Stimulated activated naive CD4-positive, alpha-beta T cell treated with Interleukin-2 at 50 U/mL for 16 hours (primary cell): ENCODE measurements at places on chromosomes 2 and 18.

DNA sequence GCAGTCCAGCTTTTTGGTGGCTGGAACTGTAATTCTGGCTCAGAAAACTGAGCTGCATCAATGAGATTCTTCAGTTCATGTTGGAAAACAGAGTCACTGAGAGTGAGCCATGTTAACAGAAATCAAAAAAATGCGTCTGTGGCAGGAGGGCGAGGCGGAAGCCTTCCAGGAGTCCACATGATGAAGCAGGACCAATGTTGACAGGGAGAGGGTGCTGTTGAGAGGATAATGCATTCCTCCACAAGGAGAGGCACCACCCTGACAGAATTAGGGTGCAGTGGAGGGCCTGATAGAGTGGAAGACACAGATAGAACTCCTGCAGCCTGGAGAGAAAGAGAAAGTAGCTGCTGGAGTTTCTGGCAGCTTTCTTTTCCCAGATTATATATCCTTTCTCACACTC is 111.5 kb downstream of the MGAT5 start:
- no peak for DNase-seq

GRCh38 chr18:49656073-49656692 is 94.3 kb downstream of the LIPG start:
- no peak for DNase-seq

- no peak for DNase-seq
These were observed 125.1 kb downstream of the COPS8 start for GRCh38 chr2:237210763-237211162.

DNA sequence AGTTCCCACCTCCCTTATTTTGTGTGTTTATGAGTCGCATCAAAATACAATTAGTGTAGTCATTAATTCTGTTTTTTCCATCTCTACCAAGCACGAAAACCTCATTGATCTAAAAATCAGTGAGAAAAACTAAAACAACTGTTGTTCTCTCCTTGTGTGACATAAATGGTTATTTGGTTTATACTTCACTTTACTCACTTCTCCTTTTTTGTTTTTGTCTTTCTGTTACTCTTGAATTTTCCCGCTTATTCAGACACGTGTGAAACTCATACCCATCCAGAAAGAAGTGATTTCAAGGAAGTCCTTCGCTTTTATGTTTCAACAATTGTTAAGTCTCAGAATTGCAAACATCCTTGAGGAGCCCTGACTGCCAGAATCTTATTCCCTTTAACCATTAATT is 121.6 kb downstream of the EML6 start:
- DNase-seq: no peak

DNA sequence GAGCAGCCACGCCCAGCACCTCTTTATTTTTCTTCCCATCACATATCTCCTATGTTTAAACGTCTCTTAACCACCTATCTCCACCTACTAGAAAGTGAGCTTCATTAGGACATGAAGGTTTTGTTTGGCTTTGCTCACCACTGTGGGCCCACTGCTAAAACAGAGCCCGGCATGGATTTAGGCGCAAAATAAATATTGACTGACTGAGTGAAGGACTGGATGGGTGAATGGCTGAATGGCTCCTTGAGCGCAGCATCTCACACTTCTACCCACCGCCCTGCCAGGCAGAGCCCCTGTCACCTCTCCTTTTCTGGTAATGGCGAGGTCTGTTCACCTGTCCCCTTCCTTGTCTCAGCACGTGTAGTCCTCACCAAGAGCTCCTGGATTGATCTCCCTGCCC is 10.1 kb downstream of the CAPG start:
- DNase-seq: no peak

DNA sequence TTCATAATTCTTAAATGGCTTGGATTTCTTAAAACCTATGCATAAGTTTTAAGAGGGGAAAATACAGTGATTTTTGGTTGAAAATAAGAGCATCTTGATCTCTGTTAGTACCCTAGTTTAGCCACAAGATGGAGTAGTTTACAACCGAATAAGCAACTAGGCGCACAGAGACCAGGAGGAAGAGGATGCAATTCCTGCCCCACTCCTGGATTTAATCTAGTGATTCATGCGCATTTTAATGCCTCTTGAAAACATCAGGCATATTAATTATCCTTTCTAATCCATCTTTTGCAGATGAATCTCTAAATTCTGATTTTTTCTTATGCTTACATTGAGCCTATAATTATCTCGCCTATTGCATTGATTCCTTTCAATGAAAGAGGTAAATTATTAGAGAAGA is 76.7 kb downstream of the MRPS9 start:
- no peak for DNase-seq

- no peak for DNase-seq
These were observed 55.0 kb upstream of the PEX13 start for GRCh38 chr2:60962528-60962927.

DNA sequence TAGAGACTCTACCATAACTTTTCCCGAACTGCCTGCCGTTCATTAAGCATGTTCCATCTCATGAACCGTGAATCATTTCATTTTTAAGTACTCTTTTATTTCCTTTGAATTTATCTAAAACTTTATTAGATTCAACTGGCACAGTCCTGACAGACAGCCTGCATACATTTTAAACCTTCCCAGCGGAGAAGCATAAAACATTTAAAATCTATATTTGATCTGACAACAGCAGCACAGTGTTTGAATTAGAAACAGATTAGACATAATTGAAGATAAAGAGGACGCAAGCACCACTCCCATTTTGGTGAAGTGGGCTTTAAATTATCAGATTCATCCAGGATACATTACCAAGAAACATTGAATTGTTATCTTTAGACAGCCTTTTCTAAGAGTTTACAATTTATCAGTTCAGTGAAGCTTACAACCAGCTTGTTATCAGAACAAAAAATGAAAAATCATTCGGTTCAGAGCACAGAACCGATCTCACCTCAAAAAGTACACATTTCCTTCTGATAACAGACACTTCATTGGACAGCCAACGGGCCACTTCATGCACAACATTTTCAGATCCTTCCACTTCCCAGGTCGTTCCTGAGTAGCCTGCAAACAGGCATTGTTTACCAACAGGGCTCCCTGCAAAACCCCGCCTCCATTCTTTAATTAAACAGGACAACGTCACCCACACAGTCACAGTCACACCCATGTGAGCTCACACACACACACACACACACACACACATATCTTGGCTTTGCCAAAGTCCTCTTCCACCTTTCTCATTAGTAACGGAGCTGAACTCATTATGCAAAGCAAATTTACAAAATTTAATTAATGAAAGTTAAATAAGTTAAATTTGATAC is 171.2 kb downstream of the SP3 start:
- DNase-seq: no peak

DNA sequence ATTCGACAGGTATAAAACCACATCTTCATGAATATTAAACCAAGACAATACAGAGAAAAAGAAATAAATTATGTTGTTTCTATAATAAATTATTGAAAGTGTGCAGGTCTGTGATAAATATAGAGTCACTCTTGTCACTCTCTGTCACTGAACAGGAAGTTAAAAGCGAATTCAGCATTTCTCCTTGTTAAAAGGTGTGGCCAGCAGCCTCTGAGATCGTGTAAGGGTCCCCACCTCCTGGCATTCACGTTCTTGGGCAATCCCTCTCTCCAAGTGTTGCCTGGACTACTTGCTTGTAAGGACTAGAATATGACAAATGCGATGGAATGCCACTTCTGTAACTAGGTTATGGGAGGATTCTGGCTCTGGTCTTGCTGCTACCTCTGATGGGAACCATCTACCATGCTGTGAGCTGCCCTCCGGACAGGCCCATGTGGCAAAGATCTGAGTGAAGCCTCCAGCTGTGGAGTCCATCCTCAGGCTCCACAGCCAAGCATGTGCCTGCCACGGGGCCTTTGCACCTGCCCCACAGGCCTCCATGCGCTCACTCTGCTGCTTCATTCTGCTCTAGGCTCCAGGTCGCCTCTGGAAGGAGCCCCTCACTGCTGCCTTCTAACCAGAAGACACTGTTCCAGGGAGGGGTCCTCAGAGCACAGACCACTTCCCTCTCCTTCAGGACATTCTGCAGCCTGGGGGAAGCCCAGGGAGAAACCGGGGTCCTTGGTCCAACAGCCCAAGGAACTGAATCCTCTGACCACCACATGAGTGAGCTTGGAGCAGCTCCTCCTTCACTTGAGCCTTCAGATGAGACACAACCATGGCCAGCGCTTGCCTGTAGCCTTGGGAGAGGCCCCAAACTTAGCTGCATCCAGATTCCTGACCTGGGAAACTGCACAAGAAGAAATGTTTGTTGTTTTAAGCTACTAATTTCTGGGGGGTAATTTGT is 202.9 kb upstream of the HDAC4 start:
- no peak for DNase-seq

GRCh38 chr18:53148123-53148522 is 808.1 kb downstream of the DCC start:
- DNase-seq: no peak

- DNase-seq: no peak
These were observed 339.5 kb downstream of the TXNL1 start for GRCh38 chr18:56298935-56299334.

- DNase-seq: no peak
These were observed 231.4 kb downstream of the EIPR1 start for GRCh38 chr2:3146175-3146574.

GRCh38 chr2:19617257-19617848 is 258.9 kb upstream of the OSR1 start:
- no peak for DNase-seq

DNA sequence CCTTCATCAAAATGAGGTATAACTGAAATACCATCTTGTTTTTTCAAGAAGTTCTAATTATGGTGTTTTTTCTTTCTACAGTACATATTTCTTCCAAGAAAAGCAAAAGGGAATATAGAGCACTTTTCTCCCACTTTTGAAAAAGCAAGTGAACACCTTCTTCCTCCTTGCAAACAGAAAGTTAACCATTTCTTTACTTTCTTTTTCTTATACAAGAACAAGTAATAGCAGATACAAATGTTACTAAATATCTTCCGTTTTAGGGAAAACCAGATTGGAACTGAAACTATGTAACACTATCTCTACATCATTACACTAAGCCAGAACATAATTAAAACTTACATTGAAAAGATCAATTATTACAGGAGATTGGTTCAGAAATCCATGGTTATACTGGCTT is 44.0 kb downstream of the COBLL1 start:
- DNase-seq: no peak

GRCh38 chr2:231384970-231385369 is 10.5 kb upstream of the B3GNT7 start:
- DNase-seq: no peak

DNA sequence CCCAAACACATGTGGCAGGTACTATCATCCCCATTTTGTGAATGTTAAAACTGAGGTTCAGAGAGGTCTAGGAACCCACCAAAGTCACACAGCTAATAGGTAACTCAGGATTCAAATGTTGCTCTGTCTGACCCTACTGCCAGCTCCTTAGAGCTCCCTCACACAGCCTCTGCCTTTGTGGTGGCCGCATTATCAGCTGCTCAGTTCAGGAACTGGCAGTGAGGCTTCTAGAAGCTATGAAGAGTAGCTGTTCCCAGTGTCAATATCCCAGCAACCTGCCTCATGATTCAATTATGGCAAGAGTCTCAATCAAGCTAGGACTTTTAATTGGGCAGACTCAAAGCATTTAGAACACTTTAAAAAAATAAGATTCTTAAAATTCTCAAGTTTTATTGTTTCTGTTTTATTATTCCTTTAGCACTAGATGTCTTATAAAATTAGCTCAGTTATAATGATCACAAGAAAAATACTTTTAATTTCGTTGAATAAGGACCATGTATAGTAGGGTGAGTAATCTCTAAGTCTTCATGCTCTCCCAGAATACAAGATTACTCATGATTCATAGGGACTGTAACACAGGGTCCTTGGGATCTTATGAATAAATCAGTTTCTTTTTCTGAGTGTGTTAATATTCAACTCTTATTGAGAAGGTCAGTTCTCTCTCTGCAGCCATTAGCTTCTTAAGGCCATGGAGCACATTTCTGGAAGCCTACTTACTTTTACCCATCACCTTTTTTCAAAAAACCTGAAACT is 342.7 kb downstream of the RND3 start:
- DNase-seq: no peak

GRCh38 chr18:12839526-12840196 is 44.4 kb downstream of the PTPN2 start:
- peak; percentile 36 for DNase-seq

GRCh38 chr2:31033032-31033431 is 105.2 kb downstream of the GALNT14 start:
- no peak for DNase-seq

DNA sequence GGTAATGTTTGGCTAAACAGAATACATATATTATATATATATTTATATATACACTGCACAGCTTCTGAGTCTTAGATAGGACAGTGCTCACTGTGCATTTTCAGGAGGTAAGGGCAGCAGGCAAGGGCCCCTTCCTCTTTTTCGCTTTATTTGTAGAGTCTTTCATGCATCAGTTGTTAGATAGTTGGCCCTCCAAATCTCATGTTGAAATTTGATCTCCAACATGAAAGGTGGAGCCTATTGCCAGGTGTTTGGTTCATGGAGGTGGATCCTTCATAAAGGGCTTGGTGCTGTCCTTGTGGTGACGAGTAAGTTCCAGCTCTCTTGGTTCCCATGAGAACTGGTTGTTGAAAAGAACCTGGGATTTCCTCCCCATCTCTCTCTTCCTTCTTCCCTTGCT is 48.1 kb downstream of the TSN start:
- DNase-seq: no peak

GRCh38 chr2:100222844-100223243 is 80.5 kb upstream of the AFF3 start:
- DNase-seq: no peak

DNA sequence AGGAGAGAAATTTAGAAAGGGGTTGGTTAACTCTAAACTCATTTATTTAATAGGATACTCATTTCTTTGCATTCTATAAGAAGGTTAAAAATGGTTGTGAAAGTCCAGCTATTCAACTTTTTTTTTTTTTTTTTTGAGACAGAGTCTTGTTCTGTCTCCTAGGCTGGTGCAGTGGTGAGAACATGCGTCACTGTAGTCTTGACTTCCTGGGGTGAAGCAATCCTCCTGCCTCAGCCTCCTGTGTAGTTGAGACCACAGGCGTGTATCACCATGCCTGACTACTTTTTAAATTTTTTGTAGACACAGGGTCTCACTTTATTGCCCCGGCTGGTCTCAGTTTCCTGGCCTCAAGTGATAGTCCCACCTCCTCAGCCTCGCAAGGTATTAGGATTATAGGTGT is 11.9 kb downstream of the ELP2 start:
- DNase-seq: no peak

DNA sequence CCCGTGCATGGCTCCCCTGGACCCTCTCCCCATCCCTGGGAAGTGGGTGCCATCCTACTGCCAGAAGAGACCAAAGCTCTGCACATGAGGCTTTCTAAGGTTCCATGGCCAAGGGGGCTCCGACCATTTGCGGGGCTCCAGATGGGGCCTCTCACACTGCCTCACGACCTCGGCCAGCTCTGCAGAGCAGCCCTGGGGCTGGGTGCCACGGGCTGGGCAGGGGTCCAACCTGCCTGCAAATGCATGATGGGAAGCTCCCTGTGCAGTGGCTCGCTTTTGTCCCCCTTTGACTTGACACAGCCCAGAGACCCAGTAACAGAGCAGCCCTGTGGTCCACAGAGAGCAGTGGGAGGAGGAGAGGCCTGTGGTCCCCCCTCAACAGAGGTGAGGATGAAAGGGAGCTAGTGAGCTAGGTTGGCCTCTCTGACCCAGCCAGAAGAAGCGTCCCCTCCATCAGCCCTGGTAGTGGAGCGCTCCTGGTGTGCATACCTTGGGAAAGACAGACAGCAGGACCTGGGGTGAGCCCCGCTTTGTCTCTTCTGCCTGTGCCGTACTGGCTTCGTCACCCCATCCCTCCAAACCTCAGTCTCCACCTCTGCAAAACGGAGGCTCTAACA is 174.1 kb downstream of the DDX1 start:
- DNase-seq: no peak

GRCh38 chr2:219247678-219248642 is 2.7 kb downstream of the STK16 start:
- DNase-seq: peak; percentile 72

- no peak for DNase-seq
These were observed 136.8 kb downstream of the WDSUB1 start for GRCh38 chr2:159149747-159150146.
